NCI-H1105 treated with DMSO at 0.1 percent for 48 hours (cell line): ENCODE measurements at places on chromosomes 2 and 18.

DNA sequence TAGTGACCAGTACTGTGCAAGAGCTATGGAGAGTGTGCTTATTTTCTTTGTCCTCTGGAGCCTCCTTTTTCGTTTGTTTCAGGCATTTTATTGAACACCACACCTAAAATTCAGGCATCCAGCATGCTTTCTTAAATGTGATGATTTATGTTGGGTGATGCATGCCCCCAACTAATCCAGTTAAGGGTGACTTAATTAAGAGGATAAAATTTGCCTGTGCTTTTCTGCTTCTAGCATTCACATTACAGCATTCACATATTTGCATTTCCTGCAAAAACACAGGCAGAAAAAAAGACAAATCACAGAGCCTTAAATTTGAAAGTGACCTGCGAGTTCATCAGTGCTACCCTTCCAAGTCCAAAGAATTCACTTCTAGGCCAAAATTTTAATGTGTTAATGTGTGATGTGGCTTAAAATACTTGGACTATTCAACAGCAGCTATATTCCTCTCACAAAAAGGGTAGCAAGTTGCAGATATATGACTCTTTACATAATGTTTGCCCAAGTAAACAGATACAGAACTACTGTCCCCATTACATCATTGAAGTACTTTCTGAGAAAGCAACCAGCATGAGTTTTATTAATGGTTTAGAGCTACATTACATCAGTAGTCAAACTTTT, 286.5 kb downstream of the THSD7B start:
- no peak for DNase-seq

DNA sequence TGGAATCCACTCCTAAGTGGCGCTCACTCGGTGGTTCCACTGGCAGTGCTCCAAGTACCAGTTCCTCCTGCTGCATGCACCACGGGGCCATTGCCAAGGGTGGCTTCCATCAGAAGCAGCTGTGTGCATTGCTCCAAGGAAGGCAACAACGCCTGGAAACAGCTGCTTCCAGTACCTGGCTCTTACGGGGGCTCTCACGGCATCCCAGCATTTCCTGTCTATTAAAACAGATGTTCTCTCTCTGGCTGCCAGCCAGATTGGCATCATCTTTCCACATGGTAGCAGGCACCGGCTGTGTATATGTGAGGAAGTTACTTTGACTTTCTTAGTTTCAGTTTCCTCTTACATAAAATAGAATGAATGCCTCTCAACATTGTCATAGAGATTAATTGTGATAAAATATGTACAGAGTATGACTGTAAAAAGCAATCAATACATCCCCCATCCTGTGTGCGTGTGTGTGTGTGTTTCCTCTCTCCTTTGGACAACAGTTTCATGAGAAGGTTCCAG, 84.9 kb downstream of the CMPK2 start:
- DNase-seq, result peak; percentile 86

DNA sequence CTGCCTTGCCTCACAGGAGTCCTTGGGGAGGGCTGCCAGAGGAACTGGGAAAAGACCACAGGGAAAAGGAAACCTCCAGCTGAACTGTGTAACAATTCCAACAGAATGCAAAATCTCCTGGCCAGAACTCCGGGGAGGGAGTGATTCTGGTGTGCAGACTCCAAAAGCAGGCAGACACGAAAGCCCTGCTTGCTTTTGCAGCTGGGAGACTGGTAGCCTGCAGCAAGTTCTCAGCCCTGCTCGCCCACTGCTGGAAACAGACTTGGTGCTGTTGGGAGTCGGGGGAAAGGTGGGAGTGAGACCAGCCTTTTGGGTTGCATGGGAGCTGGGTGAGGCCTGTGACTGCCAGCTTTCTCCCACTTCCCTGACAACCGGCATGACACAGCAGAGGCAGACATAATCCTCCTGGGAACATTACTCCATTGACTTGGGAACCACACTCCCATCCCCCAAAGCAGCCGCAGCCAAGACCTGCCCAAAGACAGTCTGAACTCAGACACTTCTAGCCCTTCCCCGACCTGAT, 26.0 kb upstream of the NMI start:
- no peak for DNase-seq

DNA sequence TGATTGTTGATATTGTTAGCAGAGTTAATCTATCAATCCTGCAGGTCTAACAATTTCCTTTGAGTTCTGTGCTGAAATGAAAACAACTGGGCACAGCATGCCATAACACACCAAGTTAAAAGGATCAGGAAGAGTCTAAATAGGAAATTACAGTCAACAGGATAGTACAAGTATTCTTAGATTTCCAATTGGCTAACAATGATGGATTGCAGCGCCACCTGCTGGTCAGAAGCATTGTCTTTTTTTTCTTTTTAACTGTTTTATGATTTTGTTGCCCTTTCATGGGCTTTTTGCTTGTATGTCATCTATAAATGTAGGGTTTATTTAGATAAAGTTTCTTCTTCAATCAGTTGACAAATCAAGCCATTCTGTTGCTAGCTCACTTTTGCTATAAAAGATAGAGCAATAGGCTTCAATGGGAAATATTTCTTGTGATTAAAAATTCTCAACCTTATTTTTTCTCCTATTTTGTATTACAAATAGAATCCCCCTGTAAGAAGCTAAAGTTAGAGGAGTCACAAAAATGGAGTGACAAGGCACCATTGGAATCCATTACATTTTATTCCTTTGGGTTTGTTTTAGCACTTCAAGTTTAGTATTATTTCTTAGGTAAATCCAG, 40.8 kb upstream of the RPRM start:
- peak; percentile 58 for DNase-seq

- DNase-seq, result no peak
Measured at GRCh38 chr2:206266130-206267125, 8.0 kb upstream of the ZDBF2 start.
